ENCODE measurements at places on chromosomes 16 and 17.

DNA sequence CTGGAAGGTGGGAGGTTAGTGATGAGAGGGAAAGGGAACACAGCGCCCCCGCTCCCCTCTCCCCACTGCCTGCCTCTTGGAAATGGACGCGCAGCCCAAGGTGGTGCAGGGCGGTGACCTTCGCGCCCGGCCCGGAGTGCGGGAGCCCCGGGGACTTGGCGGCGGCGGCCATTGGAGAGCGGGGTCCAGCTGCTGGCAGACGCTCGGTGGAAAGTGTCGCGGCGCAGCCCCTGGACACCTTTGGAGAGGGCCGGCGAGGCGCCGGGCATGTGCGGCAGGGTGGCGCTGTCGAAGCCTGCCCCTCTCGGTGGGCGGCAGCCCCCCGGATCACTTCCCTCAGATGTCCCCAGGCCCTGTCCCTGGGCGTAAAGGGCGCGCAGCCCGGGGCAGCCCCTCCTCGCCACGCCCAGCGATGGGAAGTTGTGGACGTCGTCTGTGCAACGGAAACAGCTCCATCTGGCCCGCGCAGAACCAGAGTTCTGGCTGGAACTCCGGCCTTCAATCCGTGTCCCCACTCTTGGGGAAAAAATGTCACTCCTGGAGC, 16.7 kb downstream of the SALL1 start:
- DNase-seq, result no peak

- DNase-seq, result no peak
Measured at GRCh38 chr17:48153691-48154358, 46.3 kb downstream of the SNX11 start.

GRCh38 chr16:69179328-69180010, 7.5 kb upstream of the SNTB2 start:
- no peak for DNase-seq

- no peak for DNase-seq
Measured at GRCh38 chr17:4310354-4311060, 46.7 kb upstream of the ANKFY1 start.

- DNase-seq, result no peak
Measured at GRCh38 chr17:32350666-32351418, 885 bp downstream of the ZNF207 start.

- DNase-seq, result peak; percentile 33
Measured at GRCh38 chr16:11094075-11094856, 149.9 kb downstream of the CLEC16A start.

DNA sequence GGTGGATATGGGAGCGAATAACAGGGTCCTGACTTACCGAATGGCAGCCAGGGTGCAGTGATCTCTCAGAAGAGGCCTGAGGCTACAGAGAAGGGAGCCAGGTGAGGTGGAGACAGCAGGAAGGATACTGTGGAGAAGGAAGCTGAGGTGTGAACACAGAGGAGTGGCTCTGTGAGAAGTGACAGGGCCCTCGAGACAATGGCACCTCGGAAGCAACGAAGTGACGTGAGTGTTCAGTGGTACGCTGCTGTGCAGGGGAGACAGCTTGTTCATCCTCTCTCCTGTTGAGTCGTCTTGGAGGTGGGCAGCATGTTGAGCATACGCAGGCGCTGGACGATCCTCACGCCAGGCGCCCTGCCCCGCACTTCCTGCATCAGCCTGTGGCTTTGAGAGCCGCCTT, 390.3 kb downstream of the CPPED1 start:
- DNase-seq, result no peak

DNA sequence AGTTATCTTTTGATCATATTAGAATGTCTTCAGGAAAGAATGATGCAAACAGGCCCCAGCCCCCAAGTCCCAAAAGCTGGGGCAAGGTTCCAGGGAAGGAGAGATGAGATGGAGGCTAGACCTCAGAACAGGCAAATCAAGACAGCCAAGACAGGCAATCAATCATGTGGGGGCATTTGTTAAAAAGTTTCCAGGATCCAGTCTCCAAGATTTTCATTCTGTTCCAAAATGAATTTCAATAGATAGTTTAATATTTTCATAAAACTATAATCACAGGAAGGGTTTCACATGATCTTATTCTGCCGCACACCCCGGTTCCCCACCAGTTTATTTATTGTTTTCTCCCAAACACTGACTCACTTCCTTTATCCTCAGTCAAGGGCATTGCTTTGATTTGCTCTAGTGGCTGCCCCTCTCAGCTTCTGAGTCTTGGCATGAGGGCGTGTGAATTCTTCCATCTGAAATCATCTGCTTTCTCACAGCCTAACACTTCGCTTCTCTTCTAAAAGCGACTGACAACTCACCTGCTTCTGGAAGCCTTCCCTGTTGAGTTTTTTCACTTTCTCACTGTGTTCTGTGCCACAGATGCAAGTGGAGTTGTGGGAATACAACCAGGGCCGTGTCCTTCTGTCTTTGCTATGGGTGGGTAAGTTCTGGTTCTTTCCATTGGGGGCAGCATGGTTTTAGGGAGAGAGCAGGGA, 12.2 kb upstream of the TERF2 start:
- no peak for DNase-seq

DNA sequence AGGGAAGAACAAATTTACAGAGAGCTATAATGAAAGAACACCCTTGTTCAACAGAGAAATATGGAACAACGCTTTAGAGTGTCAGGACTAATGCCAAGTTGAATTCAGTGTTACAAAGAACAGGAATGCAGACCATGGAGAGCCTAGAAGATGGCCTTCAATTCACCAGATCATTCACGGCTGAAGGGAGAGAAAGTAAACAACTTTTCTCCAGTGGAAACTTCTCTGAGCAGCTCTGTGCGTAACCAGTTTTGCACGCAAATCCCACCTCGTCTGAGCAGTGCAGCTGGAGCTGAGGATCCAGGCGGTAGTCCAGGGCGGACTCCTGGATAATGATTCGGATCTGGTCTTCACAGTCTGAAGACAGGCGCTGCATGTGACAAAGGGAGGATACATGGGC, 40.5 kb upstream of the CLEC18B start:
- no peak for DNase-seq

DNA sequence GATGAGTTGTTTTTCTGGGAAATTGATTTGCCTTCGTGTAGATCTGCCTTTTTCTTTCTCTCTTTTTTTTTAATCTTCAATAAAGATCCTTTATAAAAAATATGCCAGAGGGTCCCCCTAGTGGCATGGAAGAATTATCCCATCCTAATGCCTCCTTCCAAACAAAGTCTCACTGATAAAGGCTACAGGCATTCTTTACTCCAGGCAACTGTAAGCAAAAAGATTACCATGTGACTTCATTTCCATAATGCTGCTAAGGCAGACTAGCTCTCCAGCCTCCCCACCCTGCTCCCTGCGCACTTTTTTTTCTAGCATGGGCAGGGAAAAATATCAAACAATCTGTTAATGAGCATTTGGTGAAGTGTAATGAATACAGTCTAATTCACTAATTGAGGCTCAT, 220.2 kb upstream of the CDH8 start:
- DNase-seq, result no peak

- no peak for DNase-seq
Measured at GRCh38 chr17:10518271-10519037, at the start of gene MYH1. MYH1 (minus strand) TSS chr17:10518542; CDS start chr17:10516642, 1,900 bp downstream.

DNA sequence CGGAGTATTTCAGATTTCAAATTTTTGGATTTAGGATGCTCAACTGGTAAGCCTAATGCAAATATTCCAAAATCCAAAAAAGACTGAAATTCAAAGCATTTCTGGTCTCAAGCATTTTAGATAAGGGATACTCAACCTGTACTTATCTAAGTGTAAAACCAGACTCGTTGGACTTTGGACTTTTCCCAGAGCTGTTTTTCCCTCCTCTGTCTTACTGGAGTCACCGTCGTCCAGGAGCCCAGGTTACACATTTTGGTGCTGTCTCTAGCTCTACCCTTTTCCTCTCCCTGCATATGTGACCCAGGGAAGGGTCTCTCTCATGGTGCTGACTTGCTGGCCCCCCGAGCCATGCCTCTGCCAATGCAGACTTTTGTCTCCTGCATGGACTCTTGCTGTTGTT, 46.0 kb upstream of the MMP2 start:
- no peak for DNase-seq

DNA sequence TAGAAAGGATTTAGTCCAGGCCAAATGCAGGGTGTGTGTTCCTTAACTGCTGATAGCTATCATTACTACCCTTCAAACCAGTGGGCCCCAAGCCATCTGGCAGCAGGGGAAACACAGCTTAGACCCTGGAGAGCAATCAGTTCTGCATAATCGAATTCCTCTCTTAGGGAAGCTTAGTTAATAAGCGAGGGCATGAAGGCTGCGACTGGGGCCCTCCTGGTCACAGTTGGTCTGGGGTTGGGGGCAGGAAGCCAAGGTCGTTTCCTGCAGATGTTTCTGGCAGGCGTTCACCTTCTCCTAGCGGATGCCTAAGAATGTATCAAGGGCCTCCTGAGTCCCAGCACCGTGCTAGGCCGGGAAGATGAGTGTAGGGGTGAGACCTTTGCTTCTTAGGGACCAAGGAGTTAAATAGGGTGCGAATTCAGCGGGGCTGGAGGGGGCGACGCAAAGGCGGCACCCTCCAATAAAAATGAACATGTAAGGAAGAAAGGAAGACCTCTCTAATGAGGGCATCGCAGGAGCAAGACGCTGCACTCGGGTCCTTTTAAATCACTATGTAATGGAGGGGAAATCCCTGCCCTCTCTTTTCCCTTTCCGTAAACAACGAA, 16.5 kb upstream of the EEF2K start:
- DNase-seq, result peak; percentile 53

DNA sequence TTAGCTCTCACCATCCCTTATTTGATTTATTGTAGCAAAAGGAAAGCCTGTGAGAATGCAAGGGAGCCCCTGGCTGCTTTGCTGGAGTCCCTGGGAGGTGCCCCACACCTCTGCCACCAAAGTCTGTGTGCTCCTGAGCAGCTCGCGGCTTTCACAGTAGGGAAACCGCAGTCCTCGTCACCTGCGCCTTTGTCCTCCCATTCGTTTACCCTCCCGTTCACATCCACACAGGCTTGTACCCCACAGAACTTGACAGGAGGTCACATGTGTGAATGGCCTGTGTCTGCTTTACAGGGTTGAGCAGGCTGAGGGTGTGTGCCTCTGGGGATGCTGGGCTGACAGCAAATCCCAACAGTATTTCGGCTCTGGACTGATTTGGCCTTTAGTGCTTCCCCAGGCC, 152.5 kb downstream of the LGALS9B start:
- DNase-seq, result no peak

DNA sequence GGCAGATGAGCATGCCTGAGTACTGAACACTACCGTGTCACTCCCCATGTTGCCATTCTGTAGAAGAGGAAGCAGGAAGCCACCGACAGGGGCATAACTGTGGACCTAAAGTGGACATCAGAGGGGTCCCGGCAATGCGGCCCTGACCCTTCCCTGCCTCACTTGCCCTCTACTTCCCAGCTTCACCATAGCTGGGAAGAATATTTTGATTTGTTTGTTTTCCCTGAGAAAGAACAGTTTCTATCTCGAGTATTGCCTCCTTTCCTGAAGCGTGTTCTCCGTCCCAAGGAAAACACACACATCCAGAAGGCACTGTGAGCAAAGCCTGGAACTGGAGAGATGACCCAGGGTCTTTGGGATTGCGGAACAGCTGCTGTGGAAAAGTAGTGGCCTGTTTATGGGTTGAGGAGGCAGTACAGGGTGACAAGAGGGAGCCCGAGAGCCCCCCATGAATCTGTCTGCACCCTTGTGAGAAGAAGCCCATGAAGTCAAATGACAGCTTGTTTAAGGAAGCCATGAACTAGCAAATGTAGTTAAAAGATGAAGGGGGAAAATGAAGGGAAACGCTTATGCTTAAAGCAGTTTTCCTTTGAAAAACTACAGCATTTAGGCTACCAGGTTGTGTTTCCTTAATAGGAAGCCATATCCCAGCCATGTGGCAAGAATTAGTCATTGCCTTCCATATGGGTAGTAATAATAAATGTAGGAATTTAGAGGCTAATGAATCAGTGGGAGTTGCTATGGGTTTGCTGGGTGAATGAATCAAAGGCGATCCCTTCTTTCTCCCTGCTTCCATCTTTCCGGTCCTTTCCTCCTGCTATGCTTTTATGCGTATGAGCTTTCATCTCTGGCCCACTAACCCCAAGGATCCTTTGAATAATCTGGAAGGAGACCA, 90.0 kb upstream of the TBX2 start:
- no peak for DNase-seq

- no peak for DNase-seq
Measured at GRCh38 chr16:5852151-5852550, 754.6 kb upstream of the EEF2KMT start.

DNA sequence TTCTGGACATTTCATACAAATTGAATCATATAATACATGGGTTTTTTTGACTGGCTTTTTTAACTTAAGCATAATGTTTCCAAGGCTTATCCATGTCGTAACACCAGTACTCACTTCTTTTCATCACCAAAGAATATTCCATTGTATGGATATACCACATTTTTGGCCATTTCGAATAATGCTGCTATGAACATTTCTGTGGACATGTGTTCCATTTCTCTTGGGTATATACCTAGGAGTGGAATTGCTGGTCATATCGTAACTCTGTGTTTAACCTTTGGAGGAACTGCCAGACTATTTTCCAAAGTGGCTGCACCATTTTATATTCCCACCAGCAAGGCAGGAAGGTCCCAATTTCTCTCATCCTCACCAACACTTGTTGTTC, 46.0 kb upstream of the WSB1 start:
- DNase-seq, result no peak

DNA sequence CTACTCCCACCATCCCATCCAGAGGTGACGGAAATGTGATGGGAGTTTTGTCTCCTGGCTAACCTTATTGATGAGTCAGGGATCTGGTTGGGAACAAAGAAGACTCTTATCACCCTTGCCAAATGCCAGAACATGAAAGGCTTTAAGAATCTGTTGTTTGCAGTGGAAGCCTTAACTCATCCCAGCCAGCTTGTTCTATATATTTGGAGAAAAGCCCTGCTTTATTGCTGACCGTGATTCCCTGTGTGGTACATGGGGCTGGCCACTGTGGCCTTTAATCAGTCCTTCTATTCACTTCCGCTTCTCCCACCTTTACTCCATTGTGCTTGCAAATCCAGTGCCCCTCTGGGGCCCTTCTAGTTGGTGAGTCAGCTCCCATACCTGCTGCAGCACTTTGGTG, 156.6 kb downstream of the PHKB start:
- DNase-seq, result no peak

- no peak for DNase-seq
Measured at GRCh38 chr16:85696781-85697180, 8.0 kb upstream of the GINS2 start.

DNA sequence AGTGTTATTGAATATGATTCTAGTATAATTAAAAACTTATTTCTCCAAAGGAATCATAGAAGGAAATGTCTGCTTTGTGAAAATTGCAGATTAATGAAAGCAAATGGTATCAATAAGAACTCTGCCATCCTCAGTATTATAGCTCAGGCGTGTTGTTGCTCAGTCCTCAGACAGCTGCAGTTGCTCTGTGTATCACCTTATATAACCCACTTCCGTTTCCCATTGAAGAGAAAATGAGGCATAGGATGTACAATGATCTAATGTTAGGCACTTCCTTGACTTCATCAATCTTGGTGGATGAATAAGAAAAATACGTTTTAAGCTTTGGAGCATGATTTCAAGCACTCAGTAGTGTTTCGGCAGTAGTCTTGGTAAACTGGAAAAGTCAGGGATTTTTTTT, 14.1 kb downstream of the MFSD11 start:
- DNase-seq, result no peak
